Endothelial cell of umbilical vein (primary cell): ENCODE measurements at places on chromosomes 16 and 17. TPM values are rescaled to one million over a fixed set of nuclear protein-coding genes. Genes with fewer than 3 reads are reported as not detected.

DNA sequence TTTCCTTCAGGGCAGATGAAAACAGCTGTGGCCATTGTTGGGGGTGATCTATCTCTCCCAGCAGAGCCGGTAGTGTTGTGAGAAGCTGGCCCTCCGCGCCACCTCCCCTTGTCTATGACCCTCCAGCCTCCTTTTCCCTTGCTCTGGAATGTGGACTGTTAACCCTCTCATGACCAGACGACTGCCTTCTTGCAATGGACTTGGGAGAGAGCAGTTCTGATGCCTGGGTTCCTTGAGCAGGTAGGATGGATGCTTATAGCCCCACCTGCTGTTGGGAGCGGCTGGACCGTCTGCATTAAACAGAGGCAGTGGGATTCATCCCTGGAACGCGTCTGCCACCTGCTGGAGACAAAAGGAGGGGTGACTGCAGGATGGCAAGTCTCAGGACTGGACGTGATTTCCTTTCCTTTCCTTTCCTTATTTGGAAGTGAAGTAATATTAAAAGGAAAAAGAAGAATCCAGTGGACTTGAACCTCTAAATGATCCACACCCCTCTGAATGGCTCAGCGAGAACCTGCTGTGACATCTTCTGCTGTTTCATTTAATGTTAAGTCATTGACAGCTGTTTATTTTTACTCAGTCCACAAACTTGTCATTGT lies 1.8 kb upstream of the SOST start:
- H3K4me3 ChIP-seq, result no peak overlapping the region
- H3K4me1 ChIP-seq, result peaks cover 2% of the 10 kb centered on the region
- H3K27ac ChIP-seq, result no peak overlapping the region
- H3K36me3 ChIP-seq, result no peaks in the 10 kb centered on the region
- peaks cover 13% of the 10 kb centered on the region for H3K27me3 ChIP-seq

TBC1D3I gene
- 0.60 and 1.3 TPM in 2 replicates for total RNA-seq

DNA sequence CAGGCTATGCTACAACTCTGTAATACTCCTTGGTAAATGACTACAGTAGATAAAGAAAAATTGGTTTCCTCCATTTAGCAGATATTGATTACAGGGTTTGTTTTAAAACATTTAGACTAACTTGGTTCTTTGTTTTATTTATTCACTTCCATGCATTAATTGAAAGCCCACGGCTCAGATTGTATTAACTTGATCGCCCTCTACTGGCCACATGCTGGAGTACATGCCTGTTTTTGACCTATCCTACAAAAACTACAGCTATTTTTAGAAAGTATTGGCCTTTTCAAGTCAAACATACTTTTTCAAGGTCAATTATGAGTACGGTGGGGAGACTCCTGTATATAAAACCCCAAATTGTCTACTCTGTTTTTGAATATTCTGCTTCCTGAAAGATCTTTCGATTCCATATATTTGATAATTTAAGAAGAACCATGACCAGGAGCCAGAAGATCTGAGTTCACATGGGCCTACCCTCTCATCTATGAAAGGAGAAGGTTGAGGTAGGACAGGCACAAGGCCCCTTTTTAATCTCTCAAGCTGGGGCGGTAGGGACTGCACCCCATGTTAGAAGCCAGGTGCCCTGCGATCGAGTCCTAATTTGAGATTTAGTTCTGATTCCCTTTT lies 51.8 kb downstream of the CA10 start:
- DNase-seq, result peak; percentile 15
- no peaks in the 10 kb centered on the region for H3K36me3 ChIP-seq
- H3K27me3 ChIP-seq, result no peaks in the 10 kb centered on the region
- H3K4me3 ChIP-seq, result no peak overlapping the region
- no peaks in the 10 kb centered on the region for H3K4me1 ChIP-seq

DNA sequence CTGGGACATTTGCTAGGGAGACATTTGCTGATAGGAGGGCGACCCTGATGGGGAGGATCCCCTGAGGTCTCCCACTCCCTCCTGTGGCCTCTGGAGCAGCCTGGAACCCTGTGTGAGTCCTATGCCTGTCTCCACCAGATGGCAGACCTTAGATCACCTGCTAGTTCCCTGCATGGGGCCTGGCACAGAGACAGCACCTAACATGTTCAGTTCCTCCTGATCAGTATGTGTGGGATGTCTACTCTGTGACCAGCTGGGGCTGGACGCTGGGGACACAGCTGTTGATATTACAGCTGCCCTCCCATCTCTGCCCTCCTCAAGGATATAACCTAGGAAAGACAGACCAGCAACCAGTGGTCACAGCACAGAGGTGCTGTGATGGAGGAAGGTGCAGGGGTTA lies 1.1 kb upstream of the ADCY7 start:
- H3K27me3 ChIP-seq, result no peaks in the 10 kb centered on the region
- no peak overlapping the region for H3K27ac ChIP-seq
- H3K4me3 ChIP-seq, result no peak overlapping the region
- DNase-seq, result no peak
- no peaks in the 10 kb centered on the region for H3K36me3 ChIP-seq

- H3K27me3 ChIP-seq, result no peaks in the 10 kb centered on the region
- H3K36me3 ChIP-seq, result peaks cover 17% of the 10 kb centered on the region
Observed at GRCh38 chr16:28146536-28146935, 65.2 kb downstream of the XPO6 start.

DNA sequence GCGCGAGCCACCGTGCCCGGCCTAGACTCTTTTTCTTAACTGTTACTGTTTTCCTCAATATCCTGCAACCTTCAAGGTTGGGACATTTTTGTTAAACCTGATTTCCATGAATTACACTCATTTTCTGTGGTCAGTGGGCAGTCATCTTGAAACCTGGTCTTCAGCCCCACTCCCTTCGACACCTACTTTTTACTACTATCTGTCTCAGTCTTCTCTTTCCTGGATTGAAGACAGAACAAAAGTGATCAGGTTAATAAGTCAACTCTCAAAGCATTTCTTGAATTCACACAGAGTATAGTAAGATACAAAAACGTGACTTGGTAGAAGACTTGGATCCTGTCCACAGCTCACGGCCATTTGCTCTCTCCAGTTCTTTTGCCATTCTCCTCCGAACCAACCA lies 6.1 kb downstream of the MINK1 start:
- H3K27me3 ChIP-seq, result no peaks in the 10 kb centered on the region
- H3K4me3 ChIP-seq, result no peak overlapping the region
- peaks cover 11% of the 10 kb centered on the region for H3K4me1 ChIP-seq
- no peaks in the 10 kb centered on the region for H3K36me3 ChIP-seq
- DNase-seq, result no peak

- H3K4me3 ChIP-seq, result peak overlapping the region; percentile 56
- H3K27ac ChIP-seq, result peak overlapping the region; percentile 78
- peaks cover 10% of the 10 kb centered on the region for H3K4me1 ChIP-seq
Observed at GRCh38 chr16:27202923-27203506, 311 bp upstream of the KDM8 start.

GRCh38 chr17:50356892-50357510 lies 11.1 kb downstream of the XYLT2 start:
- no peaks in the 10 kb centered on the region for H3K4me1 ChIP-seq
- H3K27me3 ChIP-seq, result no peaks in the 10 kb centered on the region
- peaks cover 3% of the 10 kb centered on the region for H3K36me3 ChIP-seq
- no peak overlapping the region for H3K27ac ChIP-seq
- no peak for DNase-seq
- H3K4me3 ChIP-seq, result no peak overlapping the region

DNA sequence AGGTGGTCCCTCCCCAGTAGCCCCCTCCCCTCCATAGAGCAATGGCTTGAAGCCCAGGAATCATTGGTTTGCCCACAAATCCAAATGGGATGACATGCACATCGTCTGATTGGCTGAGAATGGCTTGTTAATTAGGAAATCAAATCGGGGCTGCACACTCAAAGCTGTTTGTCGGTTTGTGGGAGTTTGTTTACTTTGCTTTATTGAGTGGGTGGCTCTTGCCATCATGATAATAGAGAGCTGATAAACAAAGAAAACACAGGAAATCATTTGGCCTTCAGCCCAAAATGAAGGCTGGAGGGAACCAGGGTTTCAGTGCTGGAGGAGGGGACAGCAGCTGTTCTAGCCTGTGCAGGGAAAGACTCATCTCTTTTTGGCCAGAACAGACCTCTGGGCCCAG lies 316.3 kb downstream of the CBLN1 start:
- no peaks in the 10 kb centered on the region for H3K4me1 ChIP-seq
- no peak overlapping the region for H3K27ac ChIP-seq
- DNase-seq, result no peak
- no peak overlapping the region for H3K4me3 ChIP-seq
- H3K36me3 ChIP-seq, result no peaks in the 10 kb centered on the region
- no peaks in the 10 kb centered on the region for H3K27me3 ChIP-seq

DNA sequence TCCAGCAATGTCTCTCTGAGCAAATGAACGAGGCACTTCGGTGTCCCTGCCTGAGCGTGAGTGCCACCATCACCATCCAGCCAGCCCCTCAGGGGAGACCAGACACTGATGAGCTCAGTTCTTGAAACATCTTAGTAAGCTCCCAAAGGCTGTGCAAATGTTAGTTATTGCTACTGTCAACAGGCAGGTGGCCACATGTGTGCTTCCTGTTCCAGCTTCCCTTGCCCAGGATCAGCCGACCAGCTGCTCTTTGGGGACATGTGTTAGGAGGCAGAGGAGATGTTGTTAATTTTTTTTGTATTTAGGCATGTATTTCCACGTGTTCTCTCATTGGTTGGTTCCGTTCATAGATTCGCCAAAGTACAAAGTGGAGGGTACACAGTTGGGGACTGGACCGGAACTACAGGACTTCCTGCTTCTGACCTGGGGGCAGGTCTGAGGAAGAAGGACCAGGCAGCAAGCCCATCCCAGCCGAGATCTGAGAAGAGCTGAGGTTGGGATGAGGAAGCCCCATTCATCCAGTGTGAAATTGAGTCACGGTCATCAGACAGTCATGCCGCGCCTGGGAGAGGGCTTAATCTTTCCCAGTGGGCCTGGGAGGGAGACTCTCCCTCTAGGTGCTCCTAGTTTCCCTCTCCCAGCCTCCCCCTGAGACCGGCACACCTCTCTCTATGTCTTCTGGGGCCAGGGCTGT lies 3.8 kb downstream of the TTYH2 start:
- no peak overlapping the region for H3K4me3 ChIP-seq
- DNase-seq, result no peak
- no peaks in the 10 kb centered on the region for H3K36me3 ChIP-seq

DNA sequence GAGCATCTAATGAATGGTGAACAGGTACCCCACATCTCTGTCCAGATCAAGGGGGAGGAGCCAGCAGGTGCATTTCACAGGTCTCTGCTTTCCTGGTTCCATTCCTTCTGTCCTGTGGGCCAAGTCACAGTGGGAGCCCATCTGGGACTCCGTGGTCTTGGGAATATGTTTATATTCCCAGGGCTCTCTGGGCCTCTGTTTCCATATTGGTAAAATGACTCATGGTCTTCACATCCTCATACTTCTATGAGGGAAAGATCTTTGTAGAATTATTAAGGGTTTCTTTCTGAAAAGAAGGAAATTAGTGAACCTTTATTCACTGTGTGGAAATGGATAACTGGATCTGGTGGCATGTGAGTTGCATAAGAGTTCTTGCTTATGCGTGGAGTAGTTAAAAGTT lies 6.2 kb downstream of the MYOCD start:
- H3K27me3 ChIP-seq, result no peaks in the 10 kb centered on the region
- no peak overlapping the region for H3K27ac ChIP-seq
- no peaks in the 10 kb centered on the region for H3K36me3 ChIP-seq
- no peaks in the 10 kb centered on the region for H3K4me1 ChIP-seq

TLCD2 gene
- 1.7 and 2.1 TPM in 2 replicates for total RNA-seq

HSD3B7 gene
- 2.9 and 3.5 TPM in 2 replicates for total RNA-seq
